ENCODE measurements at places on chromosomes 1 and 21.

GRCh38 chr1:37486680-37487618, 12.6 kb downstream of the ZC3H12A start:
- peak; percentile 86 for DNase-seq

DNA sequence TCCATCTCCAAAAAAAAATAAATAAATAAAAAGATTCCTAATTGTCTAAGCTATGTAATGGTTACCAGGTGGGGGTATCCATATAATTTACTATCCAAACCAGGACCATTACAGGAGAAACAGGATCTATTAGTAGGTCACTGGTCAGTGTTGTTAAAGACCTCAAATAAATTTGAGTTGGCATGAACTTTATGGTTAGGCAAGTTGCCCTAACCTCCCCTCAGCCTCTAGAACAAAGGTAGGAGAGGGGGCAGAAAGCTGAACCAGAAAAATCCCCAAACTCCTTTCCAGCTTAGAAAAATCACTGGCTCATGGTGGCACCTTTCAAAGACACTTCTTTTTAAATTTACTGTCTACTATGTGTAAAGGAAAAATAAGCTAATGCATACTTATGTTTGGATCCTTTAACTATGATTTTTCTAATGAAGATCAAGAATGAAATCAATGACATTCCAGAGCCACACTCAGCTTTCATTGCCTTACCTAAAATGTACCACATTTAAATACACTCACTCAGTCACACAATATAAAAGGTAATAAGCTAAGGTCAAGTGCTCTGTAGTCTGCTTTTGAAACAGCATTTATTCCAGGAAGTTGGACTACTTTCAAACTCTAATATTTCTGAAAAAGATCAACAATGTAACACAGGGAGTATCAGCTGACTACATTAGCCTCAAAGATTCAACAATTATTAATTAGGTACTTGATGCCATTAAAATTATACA, 13.8 kb downstream of the EIF4G3 start:
- no peak for DNase-seq

DNA sequence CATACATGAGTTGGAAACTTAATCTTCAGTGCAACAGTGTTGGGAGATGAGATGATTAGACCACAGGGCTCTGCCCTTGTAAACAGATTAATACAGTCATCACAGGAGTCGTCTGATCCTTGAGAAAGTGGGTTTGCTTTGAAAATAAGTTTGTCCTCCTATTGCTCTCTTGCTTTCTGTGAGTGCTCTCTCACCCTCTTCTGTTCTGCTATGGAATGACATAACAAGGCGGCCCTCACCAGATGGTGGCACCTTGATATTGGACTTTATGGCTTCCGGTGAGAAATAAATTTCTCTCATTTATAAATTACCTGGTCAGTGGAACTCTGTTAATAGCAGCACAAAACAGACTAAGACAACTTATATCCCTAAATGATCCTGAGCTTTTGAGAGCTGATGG, 353.6 kb downstream of the BRINP3 start:
- no peak for DNase-seq

DNA sequence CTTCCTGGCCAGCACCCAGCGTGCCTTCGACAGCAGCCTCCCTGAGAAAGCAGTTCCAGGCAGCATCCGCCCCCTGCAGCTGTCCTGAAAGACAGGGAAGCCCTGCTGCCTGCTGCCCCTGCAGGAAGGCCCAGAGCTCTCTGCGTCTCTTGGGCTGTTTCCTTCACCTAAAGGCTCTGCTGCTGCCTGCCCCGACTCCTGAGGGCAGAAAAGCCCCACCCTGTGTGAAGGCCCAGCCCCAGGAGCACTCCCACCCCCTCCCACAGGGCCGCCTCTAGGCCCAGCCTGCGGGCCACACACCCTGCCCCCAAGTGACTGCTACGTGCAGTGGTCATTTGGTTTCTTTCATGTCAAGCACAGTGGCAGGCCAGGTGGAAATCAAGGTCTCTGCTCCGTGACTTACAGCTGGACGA, 12.4 kb downstream of the RIPK4 start:
- no peak for DNase-seq

- peak; percentile 54 for DNase-seq
Observed at GRCh38 chr1:86965012-86965826, 50.8 kb downstream of the HS2ST1 start.

- DNase-seq = no peak
Observed at GRCh38 chr1:221217029-221217428, 337.8 kb downstream of the HLX start.

DNA sequence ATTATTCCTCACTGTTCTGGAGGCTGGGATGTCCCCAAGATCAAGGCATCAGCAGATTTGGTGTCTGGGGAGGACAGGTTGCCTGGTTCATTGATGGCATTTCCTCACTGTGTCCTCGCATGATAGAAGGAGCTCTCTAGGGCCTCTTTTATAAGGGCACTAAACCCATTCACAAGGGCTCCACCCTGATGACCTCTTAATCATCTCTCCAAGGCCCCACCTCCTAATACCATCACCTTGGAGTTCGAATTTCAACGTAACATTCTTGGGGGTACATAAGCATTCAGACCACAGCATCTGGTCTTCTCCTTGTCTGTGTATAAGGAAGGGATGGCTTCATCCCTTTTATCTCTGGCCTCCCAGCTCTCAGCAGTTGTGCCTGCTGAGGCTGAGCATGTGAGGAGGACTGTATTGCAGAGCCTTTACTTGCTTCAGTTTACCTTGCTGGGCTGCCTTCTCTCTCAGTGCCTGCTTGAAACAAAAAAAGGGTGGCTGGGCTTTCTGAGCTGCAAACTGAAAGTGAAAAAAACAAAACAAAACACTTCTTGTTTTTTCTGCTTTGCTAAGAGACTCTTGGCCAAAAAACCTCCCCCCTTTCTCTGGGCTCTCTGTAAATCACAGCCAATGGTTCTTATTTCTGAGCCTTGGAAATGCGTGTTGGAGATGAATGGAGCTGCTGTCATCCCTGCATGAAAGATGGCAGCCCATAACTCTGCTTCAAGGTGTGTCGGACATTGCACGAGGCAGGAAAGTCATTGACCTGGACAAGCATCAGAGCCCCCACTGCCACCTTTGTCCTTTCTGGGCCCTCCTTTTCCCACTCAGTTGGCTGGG, 75.8 kb downstream of the RHOU start:
- DNase-seq = no peak

- no peak for DNase-seq
Observed at GRCh38 chr1:4762146-4762545, 107.7 kb downstream of the AJAP1 start.

DNA sequence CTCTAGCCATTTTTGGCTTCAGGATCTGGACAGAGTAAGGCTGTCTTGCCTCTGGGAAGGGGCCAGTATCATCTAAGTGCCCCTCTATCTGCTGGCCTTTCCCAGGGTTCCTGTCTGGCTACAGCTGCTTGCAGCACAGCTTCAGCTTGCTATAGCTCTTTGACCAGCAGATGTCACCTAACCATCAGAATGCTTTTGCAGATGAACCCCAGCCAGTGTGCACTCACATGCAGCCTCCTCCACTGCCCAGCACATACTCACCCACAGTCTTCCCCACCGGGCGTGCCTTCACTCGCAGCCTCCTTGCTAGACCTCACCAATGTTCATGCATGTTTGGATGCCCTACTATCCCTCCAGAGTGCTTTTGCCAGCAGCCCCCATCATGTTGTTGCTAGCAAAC, 769.0 kb downstream of the BRINP3 start:
- no peak for DNase-seq

GRCh38 chr1:225548140-225548857, 104.6 kb downstream of the ENAH start:
- DNase-seq = no peak

DNA sequence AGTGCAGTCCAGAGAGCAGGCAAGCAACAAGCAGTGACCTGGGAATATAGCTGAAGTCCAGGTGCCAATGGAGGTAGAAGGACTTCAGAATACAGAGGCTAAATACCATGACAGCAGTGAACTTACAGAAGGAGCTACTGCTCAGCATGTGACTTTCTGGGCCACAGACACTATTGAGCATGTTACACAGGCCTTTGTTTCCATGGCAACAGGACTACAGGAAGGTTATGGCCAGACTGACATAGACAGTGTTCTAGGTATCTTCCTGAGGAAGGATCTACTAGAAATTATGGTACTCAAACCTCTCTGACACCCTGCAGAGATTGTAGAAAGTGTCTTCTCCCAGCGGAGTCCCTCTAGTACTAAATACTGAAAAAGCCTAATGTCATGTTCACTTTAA, 11.0 kb downstream of the OR2M5 start:
- no peak for DNase-seq

GRCh38 chr1:117013309-117013858, 11.8 kb downstream of the CD101 start:
- DNase-seq = no peak

DNA sequence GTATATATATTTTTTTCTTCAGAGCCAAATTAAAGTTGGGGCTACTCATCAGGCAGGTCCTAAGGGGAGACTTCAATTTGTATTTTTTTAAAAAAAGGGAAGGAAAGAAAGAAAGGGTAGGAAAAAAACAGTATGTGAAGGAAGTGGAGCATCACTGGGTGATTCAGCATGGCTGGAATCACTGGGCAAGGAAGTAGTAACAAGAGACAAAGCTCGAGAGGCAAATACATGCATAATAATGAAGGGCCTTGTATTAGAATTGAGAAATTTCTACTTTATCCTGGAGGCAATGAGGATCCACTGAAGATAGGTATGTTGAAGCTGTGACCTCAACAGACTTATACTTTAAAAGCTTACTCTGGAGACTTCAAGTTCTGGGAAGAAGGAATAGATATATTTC, 184.4 kb downstream of the COQ8A start:
- DNase-seq = no peak

GRCh38 chr1:169044296-169044695, 62.2 kb upstream of the ATP1B1 start:
- DNase-seq = no peak
